Activated T-cell treated with anti-CD3 and anti-CD28 coated beads for 24 hours (primary cell): ENCODE measurements at places on chromosomes 13 and 19.

GRCh38 chr19:45528149-45528743 lies 21.0 kb downstream of the VASP start:
- DNase-seq, result no peak

DNA sequence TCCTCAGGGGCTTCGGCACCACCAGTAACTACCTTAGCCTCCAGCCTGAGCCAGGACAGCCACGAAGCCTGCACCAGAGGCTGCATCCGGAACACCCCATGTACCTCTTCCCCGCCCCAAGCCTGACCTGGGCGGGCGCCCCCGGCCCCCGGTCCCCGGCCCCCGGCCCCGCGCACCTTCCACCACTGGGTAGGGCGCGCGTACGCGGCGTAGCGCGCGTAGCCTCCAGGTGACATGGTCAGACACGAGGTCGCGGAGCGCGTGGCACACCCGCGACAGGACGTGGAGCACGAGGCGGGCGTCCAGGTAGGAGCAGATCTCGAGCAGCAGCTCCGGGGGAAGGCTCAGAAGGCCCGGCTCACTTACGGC lies 450 bp downstream of the FBXW9 start:
- no peak for DNase-seq

GRCh38 chr19:44957526-44957925 lies 2.3 kb downstream of the CLPTM1 start:
- no peak for DNase-seq

- no peak for DNase-seq
These were observed 31.5 kb downstream of the ADPRHL1 start for GRCh38 chr13:113421673-113422270.

GRCh38 chr19:9672893-9673292 lies 2.0 kb downstream of the ZNF562 start:
- DNase-seq, result no peak
